ENCODE measurements at places on chromosomes 3 and 15.

GRCh38 chr3:23356169-23356568, 153.0 kb downstream of the UBE2E2 start:
- no peak for DNase-seq

DNA sequence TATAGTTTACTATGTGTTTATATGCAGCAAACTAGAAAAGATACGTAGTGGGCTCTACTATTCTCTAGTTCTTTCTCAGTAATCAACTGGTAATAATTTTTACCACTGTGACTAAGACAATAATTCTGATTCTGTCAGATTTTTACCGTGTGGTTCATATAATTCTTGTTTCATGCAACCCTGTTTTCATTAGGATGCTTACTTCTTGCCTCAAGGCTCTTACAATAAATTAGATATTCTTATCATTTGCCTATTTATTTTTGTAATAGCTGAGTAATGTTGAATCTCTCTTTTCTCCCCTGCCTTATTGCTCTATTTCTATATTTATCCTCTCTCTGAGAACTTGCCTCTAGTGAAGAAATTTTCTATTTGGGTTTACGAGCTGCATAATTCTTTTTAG, 524.7 kb downstream of the NAALADL2 start:
- no peak for DNase-seq

GRCh38 chr15:65869954-65870871, 922 bp downstream of the RAB11A start:
- DNase-seq: peak; percentile 1

GRCh38 chr3:12897381-12898289, 56.3 kb upstream of the RPL32 start:
- DNase-seq: no peak

- no peak for DNase-seq
Observed at GRCh38 chr3:162317046-162317445, 820.4 kb downstream of the OTOL1 start.

Data from stimulated activated CD8-positive, alpha-beta memory T cell treated with anti-CD3 and anti-CD28 coated beads, Interleukin-2, amount 100 ng/mL, for 1 hour (primary cell).